ENCODE measurements at places on chromosomes 7 and 10.

- no peak for DNase-seq
These were observed 59.8 kb upstream of the CYP2C9 start for GRCh38 chr10:94878649-94879048.

- DNase-seq: no peak
These were observed 58.0 kb downstream of the MAP3K8 start for GRCh38 chr10:30491916-30492515.

DNA sequence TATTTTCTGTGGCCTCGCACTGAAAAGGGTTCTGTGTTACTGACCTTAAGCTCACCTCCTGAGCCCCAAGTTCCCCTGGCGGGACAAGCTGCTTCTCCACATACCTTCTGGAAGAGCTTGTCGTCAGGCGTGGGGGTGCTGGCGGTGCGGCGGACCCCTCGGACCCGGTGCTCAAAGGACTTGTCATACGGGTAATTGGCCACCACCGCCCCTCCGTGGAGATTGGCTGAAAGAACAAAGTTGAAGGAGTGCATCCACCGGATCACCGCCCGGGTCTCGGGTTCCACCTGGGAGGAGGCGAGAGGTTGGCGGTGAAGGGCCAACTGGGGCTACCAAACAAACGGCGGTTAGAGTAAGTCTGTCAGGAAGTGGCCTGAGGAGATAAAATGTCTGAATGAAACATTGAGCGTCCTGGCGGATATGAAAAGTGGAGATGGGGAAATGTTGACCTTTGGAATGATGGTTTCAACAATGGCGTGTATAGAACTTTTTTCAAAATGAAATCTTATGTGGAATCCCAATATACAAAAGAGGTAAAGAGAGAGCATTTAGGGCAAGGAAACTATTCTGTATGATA is 16.5 kb downstream of the CPN1 start:
- DNase-seq: no peak

GRCh38 chr7:33729726-33730125 is 175.6 kb upstream of the BMPER start:
- DNase-seq: no peak

DNA sequence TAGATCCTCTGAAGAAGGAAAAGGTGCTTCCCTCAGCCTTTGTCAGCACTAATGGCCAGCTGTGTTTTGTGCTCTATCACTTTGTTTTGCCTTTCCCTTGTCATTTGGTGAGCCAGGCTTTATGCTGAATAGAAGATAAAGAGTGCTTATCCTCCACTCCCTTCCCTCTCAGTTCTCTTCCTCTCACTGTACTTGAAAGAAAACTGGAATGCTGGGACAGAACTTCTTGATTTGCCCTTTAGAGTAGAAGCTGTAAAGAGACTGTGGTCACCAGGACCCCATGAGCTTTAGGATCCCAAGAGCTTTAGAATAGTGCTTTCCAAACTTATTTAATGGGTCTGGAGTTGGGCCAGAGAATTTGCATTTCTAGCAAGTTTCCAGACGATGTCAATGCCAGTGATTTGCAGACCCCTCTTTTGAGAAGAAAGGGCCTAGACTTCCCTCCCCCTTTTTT is 81.4 kb downstream of the LRRC4 start:
- no peak for DNase-seq
